ENCODE measurements at places on chromosomes 5 and 9.

DNA sequence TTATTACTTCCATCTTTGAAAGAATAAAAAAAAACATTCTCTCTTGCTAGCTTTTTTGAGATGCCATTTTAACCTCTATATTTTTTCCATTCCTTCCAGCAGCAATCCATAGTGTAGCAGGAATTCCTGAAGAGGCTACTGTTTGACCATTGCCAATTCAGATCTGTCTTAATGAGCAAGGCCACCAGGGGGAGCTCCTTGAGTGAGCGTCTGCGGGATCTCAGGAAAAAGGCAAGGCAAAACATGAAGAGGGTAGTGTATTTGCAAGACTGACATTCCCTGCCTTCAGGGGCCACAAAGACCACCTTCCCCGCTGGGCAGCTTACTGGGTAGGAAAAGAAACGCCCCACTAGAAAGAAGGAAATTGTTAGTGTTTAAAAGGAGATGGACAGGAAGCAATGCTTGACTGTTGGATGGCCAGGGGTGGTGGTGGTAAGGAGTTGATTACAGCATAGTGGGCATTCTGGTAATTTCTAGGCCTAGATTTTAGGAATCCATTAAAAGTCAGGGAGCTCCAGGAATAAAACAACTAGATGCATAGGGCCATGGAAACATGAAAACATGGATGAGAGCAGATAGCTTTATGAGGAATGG is 206.6 kb upstream of the HAPLN1 start:
- no peak for DNase-seq
- no peak overlapping the region for H3K4me3 ChIP-seq
- no peaks in the 10 kb centered on the region for H3K36me3 ChIP-seq
- H3K4me1 ChIP-seq, result no peaks in the 10 kb centered on the region
- H3K27me3 ChIP-seq, result no peaks in the 10 kb centered on the region

DNA sequence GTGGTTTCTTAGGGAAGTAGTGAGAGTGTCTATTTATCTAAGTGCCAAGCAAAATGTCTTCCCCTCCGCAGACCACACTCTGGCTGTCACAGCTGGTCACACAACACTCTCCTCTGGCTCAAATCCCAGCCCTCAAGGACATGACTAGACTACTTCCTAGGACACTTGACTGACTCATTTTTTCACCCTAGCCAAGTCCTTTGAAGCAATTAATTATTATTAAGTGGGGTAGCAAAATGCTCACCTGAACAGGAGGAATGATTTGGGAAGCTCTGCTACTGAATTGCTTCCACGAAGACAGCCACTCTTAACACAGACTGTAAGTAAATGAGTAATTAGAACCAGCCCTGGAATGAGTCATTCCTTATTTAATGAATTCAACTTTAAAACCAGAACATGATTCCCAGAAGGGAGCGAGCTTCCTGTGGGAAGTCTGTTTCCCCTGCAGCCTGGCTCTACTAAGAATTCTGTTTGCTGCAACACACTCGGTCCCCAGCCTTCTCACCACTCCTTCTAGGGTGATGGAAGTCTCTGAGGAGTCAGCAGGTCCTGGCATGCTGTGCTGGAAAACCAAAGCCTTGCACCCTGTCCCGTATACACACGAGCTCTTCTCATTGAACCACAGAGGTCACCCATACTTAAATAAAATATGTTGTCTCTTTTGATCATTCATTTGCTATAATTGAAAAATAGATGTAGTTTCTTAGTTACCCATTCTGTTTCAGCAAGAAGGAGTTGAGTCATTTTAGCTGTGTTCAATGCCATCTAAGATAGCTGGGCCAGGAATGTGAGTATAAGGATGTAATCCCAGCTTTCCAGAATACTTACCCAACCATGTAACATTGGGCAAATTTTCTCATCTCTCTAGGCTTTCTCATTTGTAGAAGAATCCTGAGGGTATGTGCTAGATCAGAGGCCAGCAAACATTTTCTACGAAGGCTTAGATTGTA is 218.6 kb upstream of the RASEF start:
- DNase-seq, result no peak
- no peak overlapping the region for H3K4me3 ChIP-seq
- H3K27ac ChIP-seq, result no peak overlapping the region
- H3K36me3 ChIP-seq, result no peaks in the 10 kb centered on the region
- H3K4me1 ChIP-seq, result no peaks in the 10 kb centered on the region

- DNase-seq, result no peak
- H3K27ac ChIP-seq, result peak overlapping the region; percentile 96
- H3K36me3 ChIP-seq, result no peaks in the 10 kb centered on the region
- H3K4me3 ChIP-seq, result peak overlapping the region; percentile 67
- H3K27me3 ChIP-seq, result no peaks in the 10 kb centered on the region
- H3K4me1 ChIP-seq, result peaks cover 27% of the 10 kb centered on the region
Measured at GRCh38 chr9:133682818-133683585, 46.8 kb downstream of the DBH start.

DNA sequence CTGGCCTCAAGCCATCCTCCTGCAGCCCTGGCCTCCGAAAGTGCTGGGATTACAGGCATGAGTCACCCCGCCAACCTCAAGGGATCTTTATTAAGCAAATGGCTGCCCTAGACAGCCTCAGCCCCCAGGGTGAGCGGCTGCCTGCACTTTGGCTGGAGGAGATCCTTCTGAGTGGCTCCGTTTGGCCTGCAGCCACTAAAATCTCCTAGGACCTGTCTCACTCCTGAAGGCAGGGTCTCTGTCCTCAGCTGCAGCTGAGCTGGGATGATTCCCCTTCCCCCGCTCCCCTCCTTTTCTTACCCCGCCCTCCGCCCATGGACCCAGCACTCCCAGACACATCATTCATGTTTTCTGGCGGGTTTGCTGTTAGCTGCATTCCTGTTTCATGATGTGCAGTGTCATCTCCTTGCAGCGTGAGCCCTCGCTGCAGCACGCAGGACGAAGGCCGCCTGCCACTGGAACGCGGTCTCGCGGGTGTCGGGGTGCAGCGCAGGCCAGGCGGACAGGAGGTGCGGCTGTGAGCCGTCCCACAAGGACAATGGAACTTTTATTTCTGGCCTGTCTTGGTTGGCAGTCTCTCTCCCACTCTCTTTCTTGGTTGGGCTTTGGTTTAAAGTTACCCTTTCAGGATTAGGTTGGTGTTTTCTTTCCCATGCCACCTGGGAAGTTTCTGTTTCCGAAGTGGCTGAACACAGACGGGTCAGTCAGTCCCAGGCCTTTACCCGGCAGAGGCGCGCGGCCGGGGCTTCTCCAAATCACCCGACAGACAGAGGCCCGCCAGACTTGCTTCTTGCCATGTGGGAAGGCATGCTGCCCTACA is 137.1 kb downstream of the FOXD1 start:
- H3K4me3 ChIP-seq, result no peak overlapping the region
- no peaks in the 10 kb centered on the region for H3K36me3 ChIP-seq
- no peaks in the 10 kb centered on the region for H3K4me1 ChIP-seq
- no peak for DNase-seq

DNA sequence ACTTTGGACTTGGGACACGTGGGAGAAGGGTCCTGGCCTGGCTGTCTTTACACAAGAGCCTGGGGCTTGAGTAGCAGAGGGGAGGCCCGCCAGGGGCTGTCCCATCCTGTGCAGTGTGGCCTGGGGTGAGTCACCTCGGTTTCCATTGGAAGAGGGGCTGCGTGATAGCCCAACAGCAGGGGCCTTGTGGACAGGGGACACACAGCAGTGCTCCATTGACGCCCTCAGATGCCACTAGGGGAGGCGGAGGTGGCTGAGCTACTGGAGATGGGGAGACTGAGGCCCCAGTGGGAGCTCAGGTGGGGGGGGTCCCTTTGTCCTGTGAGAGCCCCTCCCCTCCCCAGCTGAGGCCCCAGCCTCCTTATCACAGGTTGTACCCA is 50.0 kb upstream of the RNU6ATAC start:
- DNase-seq, result no peak
- H3K36me3 ChIP-seq, result no peaks in the 10 kb centered on the region
- no peaks in the 10 kb centered on the region for H3K4me1 ChIP-seq
- no peaks in the 10 kb centered on the region for H3K27me3 ChIP-seq

DNA sequence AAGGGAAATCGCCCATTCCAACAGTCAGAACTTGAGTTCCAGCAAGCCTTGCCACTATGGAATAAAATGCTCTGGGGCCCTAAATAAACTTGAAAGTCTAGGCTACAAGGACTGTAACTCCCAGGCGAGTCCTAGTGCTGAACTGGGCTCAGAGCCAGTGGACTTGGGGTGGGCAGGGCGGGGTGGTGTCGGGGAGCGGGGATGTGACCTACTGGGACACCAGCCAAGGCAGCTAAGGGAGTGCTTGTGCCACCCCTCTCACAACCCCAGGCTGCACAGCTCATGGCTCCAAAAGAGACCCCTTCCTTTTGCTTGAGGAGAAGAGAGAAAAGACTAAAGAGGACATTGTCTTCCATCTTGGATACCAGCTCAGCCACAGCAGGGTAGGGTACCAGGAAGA is 61.5 kb downstream of the MEIKIN start:
- H3K27ac ChIP-seq, result no peak overlapping the region
- DNase-seq, result no peak
- no peaks in the 10 kb centered on the region for H3K4me1 ChIP-seq
- H3K36me3 ChIP-seq, result no peaks in the 10 kb centered on the region
- H3K27me3 ChIP-seq, result peaks cover 11% of the 10 kb centered on the region

GRCh38 chr5:170466988-170467707 is 36.7 kb upstream of the KCNIP1 start:
- H3K36me3 ChIP-seq, result no peaks in the 10 kb centered on the region
- no peaks in the 10 kb centered on the region for H3K4me1 ChIP-seq
- H3K4me3 ChIP-seq, result no peak overlapping the region
- DNase-seq, result no peak

DNA sequence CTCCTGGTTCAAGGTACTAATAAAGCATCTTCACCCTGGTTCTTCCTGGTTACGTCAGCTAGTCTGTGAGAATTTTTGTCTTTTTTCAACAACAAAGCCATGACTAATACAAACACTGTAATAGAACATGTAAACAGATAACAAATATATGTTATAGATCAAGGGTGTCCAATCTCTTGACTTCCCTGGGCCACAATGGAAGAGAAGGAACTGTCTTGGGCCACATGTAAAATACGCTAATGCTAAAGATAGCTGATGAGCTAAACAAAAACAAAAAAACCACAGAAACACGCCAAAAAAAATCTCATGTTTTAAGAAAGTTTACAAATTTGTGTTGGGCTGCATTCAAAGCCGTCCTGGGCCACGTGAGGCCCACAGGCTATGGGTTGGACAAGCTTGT is 124.5 kb upstream of the GNA14 start:
- no peak overlapping the region for H3K4me3 ChIP-seq
- no peak for DNase-seq
- H3K4me1 ChIP-seq, result peaks cover 8% of the 10 kb centered on the region
- H3K27ac ChIP-seq, result no peak overlapping the region
- H3K27me3 ChIP-seq, result no peaks in the 10 kb centered on the region

DNA sequence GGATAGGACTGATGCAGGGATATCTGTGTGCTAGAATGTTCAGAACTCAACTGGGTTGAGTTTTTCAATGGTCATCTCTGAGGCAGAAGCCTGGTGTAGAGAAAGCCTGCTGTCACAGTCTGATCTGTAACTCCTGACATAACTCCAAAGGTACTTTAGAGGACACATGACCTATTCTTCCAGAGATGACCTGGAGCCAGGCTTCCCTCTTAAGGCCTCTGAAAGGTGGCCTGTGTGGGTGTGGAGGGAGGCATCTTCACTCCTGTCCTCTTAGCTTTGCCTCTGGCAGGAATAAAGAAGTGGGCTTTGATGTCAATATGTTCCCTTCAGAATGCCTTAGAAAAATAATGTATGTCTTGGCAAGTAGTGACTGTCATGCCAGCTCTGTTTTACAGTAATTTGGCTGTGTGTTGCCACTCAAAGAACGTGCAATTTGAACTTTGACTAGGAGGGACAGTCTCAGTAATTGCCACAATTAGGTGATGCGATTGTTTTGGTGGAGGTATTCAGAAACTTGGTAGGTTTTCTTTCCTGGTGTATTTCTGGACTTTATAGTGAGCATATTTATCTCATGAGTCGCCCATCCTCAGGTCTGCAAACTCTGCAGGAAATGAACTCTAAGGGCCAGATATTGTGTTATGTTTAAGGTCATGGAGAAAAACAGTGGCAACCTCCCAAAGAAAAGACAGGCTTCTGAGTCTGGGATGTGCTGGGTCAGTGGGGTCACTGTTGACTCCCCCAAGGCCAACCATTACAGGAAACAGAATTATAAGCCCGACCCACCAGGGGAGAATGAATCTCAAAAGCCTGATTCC is 3.2 kb upstream of the C5orf63 start:
- DNase-seq, result no peak
- peaks cover 5% of the 10 kb centered on the region for H3K27me3 ChIP-seq
- no peak overlapping the region for H3K27ac ChIP-seq
- peaks cover 22% of the 10 kb centered on the region for H3K4me1 ChIP-seq
- peaks cover 3% of the 10 kb centered on the region for H3K36me3 ChIP-seq
- no peak overlapping the region for H3K4me3 ChIP-seq

- H3K27me3 ChIP-seq, result no peaks in the 10 kb centered on the region
- H3K27ac ChIP-seq, result no peak overlapping the region
- DNase-seq, result no peak
- H3K36me3 ChIP-seq, result peaks cover 43% of the 10 kb centered on the region
Measured at GRCh38 chr9:34651321-34651720, 664 bp upstream of the IL11RA start.

GRCh38 chr5:60256546-60256945 is 363.0 kb upstream of the PDE4D start:
- H3K36me3 ChIP-seq, result no peaks in the 10 kb centered on the region
- no peak for DNase-seq
- no peak overlapping the region for H3K4me3 ChIP-seq
- H3K27ac ChIP-seq, result no peak overlapping the region

DNA sequence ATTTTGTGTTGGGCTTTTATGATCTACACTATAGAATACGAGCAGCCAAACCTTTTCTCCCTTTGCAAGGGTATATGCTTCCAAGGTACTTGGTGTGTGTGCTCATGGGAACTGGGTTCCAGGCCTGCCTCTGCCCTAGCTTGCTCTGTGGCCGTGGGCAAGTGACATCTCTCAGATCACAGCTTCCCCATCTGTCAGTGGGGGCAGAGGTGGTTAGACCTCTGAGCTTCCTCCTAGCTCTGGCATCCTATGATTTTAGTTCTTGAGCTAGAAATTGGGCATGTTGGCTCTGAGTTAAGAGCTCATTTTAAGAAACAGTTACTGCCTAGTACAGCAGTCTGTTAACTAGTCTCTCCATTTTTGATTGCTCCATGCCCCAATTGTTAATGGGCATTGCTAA is 12.5 kb upstream of the CCNJL start:
- no peaks in the 10 kb centered on the region for H3K36me3 ChIP-seq
- H3K27me3 ChIP-seq, result peaks cover 1% of the 10 kb centered on the region
- no peaks in the 10 kb centered on the region for H3K4me1 ChIP-seq
- H3K4me3 ChIP-seq, result no peak overlapping the region
- DNase-seq, result no peak

- no peaks in the 10 kb centered on the region for H3K36me3 ChIP-seq
- no peak for DNase-seq
- H3K4me3 ChIP-seq, result no peak overlapping the region
- peaks cover 8% of the 10 kb centered on the region for H3K27me3 ChIP-seq
- H3K4me1 ChIP-seq, result no peaks in the 10 kb centered on the region
Measured at GRCh38 chr9:101457003-101457402, 21.4 kb upstream of the ALDOB start.

DNA sequence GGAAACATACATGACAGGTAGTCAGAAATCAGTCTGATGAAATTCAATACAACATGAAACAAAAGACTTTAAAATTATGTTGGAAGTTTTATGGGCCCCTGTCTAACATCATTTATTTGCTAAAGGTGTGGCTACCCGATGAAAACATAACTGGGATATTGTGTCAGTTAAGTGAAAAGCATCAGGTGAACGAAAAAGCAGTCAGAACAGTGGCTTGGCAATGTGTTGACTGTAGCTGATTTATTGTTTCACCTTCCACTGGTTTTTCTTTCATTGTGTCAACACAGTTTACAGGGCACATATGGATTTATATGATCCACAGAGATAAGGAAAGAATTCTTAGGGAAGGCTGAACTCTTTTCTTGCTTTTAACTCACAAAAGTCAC is 429.6 kb upstream of the ZNF608 start:
- H3K4me1 ChIP-seq, result no peaks in the 10 kb centered on the region
- no peaks in the 10 kb centered on the region for H3K27me3 ChIP-seq
- DNase-seq, result no peak
- no peak overlapping the region for H3K4me3 ChIP-seq
